ENCODE measurements at places on chromosomes 11 and 22.

- no peak for DNase-seq
Observed at GRCh38 chr11:12546122-12546521, 128.1 kb upstream of the TEAD1 start.

GRCh38 chr22:44364751-44365130 lies 52.0 kb upstream of the SHISAL1 start:
- no peak for DNase-seq

- DNase-seq, result no peak
Observed at GRCh38 chr11:115316696-115317095, 187.5 kb downstream of the CADM1 start.

GRCh38 chr11:128806506-128807261 lies 60.4 kb downstream of the KCNJ1 start:
- DNase-seq, result no peak

GRCh38 chr11:119780222-119780953 lies 51.4 kb upstream of the NECTIN1 start:
- DNase-seq, result no peak

DNA sequence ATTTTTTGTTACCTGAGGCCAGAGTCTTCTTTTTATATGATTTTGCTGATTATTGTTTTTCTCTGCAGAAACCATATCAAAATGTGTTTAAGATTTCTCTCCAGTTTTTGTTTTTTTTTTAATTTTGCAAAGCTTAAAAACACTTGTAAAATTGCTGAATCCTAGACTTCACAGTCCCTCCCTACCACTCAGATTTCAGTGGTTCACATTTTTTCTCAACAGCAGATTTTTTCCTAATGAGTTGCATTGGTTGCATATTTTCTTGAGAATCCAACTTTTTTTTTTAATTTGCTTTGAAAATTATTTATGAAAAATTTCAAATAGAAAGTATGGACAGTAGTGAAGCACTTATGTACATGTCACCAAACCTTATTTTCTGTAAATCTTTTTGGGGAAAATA lies 5.8 kb downstream of the ARL14EP start:
- DNase-seq, result no peak

DNA sequence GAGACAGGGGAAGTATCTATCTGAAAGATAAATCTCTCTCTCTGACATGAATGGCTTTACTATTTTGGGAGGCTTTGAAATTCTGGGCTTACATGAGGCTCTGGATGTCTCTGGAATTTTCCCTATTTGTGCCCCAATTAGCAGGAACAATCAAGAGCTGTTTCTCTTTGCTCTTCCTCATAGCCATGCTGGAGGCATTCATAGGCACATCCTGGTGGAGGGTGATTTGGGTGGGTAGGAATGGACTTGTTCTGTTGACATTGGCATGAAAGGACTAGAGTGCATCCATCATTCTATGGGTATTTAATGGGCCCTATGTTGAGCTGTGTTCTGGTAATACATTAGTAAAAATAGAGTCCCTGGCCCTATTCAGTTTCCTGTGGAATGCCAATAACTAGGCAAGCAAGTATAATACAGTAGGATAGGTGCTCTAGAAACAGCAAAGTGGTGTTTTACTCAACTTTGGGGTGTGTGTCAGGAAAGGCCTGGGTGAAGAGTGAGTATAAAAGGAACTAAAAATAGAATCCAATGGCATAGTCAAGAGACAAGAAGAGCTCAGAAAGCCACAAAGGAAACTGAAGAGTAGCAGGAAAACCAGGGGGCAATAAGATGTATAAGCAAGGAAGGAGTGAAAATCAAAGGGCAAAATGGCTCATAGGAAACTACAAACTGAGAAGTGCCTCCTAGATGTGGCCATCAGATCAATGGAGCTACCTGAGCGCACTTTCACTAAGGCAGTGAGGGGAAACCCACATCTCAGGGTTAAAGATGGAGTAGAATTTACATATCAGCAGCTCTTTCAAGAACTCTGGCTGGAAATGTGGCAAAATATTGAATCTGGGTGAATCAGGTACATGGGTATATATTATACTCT lies 45.0 kb downstream of the CWC15 start:
- DNase-seq, result no peak

GRCh38 chr11:624705-625635 lies at the start of gene CDHR5:
Gene CDHR5 (minus strand): TSS chr11:624955. CDS start chr11:624902, 53 bp downstream.
- DNase-seq, result no peak

DNA sequence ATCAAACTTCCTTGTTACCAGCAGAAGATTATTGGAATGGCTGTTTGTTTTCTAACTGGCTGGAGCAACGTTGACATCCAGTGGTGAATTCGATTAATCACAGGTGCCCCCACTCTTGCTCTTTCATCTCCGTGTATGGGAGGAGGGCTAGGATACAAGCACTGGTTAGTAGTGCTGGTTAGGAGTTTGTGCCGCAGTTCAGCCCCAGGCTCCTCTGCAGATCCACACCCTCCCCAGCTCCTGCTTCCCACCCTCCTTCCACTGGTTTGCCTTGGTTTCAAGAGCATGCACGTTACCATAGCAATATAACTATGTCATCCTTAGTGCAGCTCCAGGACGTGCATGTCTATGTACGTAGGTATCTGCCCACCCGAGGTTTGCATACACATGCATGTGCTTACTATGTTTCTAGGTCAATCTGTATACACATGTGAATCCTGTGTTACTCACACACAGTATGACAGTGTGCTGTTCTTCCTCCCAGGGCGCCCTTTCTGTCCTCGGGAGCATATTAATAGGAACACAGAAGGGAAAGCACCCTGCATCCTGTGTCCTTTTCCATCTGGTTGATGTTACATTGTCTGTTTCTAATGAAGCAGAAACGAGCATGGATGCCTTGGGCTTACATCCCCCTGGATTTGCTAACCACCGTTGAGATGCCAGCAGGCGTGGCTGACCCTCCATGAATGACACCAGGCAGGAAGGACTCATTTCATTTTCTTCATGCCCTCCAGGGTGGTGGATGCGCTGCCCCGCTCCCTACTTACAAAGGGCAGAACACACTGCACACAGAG lies 539.3 kb downstream of the OPCML start:
- no peak for DNase-seq

DNA sequence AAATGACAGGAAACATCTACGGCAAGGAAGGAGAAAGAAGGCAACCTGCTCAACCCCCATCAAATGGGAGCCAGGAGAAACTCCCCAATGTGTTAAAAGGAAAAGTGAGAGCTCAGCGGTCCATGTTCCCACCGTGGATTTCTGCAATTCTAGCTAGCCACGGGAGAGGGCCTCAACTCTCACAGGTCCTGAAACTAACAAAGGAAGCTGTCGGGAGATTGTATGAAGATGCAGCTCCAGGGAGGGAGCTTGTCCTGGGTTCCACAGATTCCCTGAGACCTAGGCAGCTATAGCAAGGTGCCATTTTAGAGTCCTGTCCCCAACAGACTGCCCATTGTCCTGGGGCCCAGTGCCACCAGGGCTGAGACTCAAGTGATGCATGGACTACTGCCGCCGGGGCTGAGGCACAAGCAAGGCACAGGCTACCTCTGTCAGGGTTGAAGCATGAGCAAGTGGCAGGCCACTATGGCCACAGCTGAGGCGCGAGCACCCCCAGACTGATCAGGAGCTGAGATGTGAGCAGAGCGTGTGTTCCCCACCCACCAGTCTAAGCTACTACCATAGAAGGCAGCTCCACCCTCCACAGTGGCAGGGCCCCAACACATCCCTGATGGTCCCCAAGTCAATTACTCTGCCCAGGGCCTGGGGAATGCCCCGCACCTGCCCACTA lies 31.3 kb downstream of the RSF1 start:
- DNase-seq, result no peak

- DNase-seq, result no peak
Observed at GRCh38 chr11:866481-866880, 23.8 kb downstream of the TSPAN4 start.

DNA sequence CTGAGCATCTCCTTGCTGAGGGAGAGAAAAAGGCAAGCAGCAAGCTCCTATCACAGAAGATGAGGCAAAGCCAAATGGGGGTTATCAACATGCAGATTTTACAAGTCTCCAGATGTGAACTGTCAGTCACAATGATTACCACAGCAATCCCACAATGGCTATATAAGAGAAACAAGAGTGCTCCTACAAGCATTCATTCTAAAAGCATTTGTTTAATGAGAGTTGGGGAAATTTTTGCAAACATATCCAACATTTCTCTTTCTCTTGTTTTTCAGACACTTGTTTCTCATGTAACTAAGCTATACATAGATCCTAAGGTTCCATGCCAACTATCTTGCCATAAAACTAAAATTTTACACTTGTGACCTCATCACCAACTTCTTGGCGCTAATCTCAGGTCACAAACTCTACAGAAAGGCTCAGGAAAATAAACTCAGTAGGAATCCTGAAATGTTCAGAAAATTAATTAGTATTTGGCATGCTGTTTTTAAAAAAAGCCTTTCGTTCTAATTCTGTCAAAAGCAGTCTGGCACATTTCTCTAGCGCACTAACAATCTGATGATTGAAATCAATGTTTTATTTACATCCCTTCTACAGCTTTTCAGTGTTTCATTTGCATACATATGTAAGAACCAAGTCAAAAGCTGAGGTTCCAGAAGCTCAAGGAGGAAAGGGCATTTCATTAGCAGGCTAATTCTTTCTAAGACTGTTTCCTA lies 199.5 kb downstream of the TTC28 start:
- no peak for DNase-seq

GRCh38 chr11:70423523-70424505 lies 25.5 kb downstream of the CTTN start:
- peak; percentile 76 for DNase-seq

GRCh38 chr11:26493616-26494015 lies 78.4 kb downstream of the MUC15 start:
- no peak for DNase-seq

DNA sequence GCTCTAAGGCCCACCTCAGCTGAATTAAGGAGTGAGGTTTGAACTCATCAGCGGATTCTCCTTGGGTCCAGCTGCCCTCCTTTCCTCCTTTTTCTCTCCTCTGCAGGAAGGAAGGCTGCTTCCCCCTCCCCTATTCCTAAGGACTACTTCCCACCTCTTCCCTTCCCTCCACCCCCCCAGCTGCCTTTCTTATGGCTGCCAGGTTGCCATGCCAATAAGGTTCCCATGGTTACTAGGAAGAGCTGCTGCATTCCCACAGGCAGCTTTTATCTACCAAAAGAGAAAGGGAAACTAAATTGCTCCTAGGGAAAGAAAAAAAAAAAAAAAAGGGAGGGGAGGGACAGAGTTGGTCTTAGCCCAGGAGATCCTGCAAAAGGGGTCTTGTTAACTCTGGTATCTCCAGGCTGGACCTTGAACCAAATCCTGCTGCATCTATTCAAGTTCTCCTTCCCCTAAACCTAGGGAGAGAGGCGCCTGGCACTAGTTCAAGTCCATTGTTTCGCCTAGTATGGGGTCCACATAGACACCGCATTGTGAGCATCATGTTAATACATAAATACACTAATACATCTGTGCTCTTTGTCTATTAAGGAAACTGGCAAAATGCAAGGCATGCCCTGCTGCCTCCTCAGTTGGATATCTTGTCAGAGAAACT lies 21.2 kb upstream of the FEZ1 start:
- no peak for DNase-seq

GRCh38 chr11:132448334-132448995 lies 1078.0 kb downstream of the NTM start:
- no peak for DNase-seq

GRCh38 chr11:60240662-60241061 lies 2.3 kb downstream of the MS4A4E start:
- DNase-seq, result no peak

- no peak for DNase-seq
Observed at GRCh38 chr11:70725278-70725677, 326.9 kb downstream of the CTTN start.

Measured in activated CD8-positive, alpha-beta memory T cell treated with anti-CD3 and anti-CD28 coated beads, Interleukin-2, amount 50 U/mL, for 48 hours (primary cell).